ENCODE measurements at places on chromosomes 12 and 14. TPM values are rescaled to one million over a fixed set of nuclear protein-coding genes. Genes with fewer than 3 reads are reported as not detected.

The CCDC175 gene
- not detected for total RNA-seq

The SLCO1B1 gene
- not detected for total RNA-seq

The CIDEB gene
- total RNA-seq, result not detected

The AQP5 gene
- not detected for total RNA-seq

The CHD8 gene
- total RNA-seq, result 54.4 TPM

The PCED1B gene
- total RNA-seq, result 9.5 TPM

The FAM181A gene
- total RNA-seq, result not detected

The RHEBL1 gene
- total RNA-seq, result 3.5 TPM

The TGFB3 gene
- total RNA-seq, result 3.1 TPM

The SVOP gene
- total RNA-seq, result 1.0 TPM

The EFCAB11 gene
- 17.6 TPM for total RNA-seq

The CLEC14A gene
- not detected for total RNA-seq

The KRT77 gene
- total RNA-seq, result not detected

The SIRT4 gene
- total RNA-seq, result 2.9 TPM

The METTL25 gene
- 10.5 TPM for total RNA-seq

The SMIM41 gene
- total RNA-seq, result not detected

The PTPRQ gene
- total RNA-seq, result not detected

The CPNE8 gene
- total RNA-seq, result 16.1 TPM
